ENCODE measurements at places on chromosomes 12 and 14.

DNA sequence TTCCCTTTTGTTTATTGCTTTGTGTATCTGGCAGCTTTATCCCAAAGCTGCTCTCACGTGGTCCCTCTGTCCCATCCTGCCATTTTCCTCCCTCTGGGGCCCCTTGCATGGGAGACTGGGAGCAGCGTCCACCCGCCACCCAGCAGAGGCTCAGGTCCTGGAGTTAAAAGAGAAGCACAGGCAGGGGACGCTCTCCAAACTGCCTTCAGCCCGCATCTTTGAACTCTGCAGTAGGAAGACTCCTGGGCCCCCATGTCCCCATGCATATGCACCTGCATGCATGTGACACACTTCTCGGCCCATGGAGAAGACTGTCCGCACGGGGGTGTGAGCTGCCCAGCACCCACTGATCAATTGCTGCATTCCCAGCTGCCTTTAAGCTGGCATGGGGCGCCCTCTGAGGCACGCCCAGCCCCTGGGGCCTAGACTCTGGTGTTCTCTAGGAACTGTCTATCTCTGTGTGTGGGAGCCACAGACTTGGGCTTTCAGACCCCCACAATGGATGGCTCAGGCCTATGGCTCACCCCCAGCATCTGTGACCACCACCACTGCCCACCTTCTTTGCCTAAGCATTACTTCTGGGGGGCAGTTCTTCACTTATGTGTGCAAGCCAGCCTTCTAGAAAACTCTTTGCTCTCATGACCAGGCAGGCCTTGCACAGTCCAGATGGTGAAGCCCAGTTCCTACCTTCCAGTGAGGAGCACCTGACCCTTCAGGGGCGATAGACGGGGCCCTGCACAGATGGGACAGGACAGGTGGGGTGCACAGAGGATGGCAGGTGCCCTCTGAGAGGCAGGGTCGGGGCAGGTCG lies 96.1 kb upstream of the DIO3 start:
- no peak for DNase-seq

DNA sequence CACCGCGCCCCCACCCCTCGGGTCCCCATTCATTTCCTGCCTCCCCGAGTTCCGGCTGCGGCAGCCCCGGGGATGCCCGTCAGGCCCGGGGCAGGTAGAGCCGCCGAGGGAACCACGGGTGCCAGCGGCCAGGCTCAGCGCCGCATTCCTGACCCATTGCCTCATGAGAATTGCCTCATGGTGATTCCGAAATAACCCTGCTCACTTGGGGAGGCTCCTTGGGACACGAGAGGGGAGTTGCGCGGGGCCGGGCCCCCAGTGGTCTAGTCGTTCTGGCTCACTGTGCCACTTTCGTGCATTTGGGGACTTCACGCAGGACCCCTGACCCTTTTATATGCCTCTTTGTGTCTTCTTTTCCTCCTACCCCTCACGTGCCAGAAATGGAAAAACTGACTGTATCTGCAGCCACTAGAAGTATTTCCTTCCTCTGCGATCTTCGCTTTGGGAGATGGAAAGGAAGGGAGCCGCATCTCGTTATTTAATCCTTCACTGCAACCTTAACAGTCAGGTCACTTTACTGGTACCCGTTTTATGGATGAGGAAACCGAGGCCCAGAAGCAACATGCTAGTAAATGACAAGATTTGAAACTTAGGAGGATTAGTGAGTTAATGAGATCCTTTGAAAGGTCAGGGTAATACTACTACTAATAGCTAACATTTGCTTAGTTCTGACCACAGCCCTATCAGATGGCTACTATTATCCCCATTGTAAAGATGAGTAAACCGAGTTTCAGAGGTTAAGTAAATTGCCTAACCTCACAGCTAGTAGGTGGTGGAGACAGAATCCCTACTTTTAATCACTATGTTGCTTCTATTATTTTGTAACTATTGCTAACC lies 768 bp downstream of the PTPN11 start:
- peak; percentile 83 for DNase-seq

DNA sequence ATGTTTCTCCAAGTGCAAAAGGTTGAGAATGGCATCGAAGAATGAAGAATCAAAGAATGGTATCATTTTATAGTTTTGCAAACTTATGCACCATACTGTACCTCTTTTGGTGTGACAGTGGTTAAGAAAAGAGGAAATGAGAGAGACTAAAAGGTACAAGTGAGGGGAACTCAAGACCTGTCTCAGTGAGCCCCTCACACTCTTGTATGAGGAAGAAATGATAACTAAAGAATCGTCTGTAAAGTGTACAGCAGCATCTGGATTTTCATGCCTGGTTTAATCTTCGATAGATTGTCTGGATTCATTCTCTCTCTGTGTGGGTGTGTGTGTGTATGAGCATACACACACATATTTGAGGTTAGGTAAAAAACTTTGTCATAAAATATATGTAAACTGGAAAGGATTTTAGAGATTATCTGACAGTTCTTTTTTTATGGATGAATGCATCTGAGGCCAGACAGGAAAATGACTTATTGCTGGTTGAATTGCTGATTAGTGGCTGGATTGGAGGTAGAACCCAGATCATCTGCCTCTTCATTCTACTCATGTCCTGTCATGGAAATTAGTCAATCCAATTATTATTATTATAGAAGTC lies 16.0 kb upstream of the SLC38A2 start:
- no peak for DNase-seq

DNA sequence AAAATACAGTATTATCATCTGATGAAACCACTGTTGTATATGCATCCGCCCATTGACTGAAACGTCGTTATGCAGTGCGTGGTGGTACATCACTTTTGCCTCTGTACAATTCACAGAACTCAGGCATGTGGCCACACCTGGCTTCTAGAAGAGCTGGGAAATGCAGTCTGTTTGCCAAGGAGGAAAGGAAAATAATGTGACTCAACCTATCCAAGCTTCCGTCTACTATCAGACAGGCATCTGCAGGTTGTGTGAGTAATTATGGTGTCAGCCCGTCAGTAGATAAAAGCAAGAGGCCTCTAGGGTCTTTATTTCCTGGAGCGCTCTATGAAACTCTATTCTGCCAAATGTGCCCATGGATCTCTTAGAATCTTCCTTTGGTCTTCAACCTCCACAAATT lies 111.6 kb downstream of the BBS10 start:
- DNase-seq: no peak

- peak; percentile 87 for DNase-seq
These were observed 23.3 kb upstream of the CCER1 start for GRCh38 chr12:90978117-90978770.

DNA sequence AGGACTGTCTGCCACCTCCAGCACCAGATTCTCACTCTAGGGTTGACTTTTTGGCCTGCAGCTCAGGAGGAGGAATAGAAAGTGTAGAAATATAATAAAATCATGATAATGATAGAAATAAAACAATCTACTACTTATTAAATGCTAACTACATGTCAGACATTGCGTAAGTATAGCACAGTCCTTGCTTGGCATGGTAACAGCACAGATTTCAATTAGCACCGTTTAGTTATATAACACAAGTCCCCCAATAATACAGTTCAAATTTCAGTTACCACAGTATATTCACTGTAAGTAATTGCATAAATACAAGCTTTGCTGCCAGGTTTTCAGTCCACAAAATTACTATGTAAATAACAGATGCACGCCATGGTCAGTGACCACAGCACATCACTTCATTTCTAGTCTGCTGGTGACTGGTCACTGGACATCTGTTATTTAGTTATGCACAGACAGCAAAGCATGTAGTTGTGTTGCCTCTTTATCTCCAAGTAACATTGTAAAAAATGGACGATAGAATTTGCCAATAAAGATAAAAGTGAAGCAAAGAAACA lies 6.5 kb upstream of the GLT8D2 start:
- peak; percentile 12 for DNase-seq

GRCh38 chr12:82966001-82966559 lies 279.4 kb downstream of the TMTC2 start:
- DNase-seq: no peak

DNA sequence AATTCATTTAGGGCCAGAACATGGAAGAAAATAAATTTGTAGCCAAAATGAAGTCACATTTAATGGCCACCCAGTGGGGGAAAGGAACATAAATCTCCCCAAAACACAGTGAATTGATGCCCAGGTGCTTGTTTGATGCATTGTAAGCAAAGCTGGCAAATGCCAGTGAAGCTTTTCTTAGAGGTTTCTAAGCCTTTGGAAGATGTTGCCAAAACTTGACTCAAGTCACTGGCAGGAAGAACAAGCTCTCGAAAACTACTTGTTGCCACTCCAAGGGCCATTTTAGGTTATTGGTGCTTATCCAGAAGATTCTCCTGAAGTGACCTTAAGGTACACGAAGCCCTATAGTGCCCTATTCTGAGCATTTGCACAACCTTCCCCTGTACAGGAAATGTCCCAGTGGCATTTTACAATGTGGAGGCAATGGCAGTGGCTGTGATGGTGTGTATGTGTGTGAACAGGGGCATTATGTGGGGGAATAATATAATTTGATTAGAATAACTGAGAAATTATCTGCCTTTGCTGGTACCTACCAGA lies 89.5 kb upstream of the NOVA1 start:
- no peak for DNase-seq

- DNase-seq: peak; percentile 89
These were observed 342.7 kb downstream of the PRKD1 start for GRCh38 chr14:29584992-29585391.

Measured in AG10803 (cell line).